NK-92 treated with Interleukin-12 subunit alpha and Interleukin-12 subunit beta, amount 100 ng/mL, for 24 hours (cell line): ENCODE measurements at places on chromosomes 1 and 21.

DNA sequence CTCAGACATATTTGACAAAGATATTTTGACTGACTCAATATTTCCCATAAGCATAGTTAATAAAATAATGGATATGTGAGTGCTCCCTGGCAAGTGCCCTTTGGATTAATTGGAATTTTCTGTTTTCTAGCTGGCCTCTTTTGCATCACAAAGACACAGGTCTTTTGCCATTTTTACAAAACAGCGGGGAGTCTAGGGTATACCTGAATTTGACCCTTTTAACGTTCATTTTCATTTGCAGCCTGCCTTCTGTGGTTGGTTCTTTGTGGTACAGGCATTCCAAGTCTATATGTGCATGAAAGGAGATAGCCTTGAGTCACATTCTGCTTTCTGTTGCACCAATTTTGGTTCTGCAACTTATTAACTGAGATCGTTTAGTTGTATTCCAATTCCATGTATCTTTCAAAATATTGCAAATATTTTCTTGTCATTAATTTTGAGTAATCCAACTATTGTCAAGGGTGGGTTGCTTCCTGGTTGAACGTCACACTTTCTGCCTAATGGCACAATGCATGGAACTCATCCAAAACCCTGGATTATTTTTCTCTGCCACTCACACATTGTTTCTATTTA lies 171.7 kb downstream of the CRB1 start:
- DNase-seq: no peak

DNA sequence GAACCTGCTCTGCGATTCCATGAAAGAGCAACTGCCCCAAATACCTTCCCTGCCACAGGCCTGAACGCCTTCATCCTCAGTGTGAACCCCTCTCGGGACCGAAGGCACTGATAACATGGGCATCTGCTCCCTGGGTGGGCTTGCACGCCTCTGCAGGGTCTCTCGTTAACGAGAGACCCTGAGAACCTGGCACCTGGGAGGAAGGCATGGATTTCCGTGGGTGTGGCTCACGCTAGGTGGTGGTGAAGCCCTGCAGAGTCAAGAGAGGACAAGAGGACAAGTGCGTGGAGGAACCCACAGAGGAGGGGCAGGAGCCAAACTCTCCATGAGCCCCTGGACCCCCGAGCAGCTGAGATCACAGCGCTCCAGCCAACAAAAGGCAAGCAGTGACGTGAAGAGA lies 26.8 kb upstream of the COL6A2 start:
- DNase-seq: no peak

GRCh38 chr1:4086085-4086850 lies 186.2 kb upstream of the C1orf174 start:
- no peak for DNase-seq

GRCh38 chr21:32132409-32132808 lies 146.4 kb downstream of the MIS18A start:
- DNase-seq: no peak

DNA sequence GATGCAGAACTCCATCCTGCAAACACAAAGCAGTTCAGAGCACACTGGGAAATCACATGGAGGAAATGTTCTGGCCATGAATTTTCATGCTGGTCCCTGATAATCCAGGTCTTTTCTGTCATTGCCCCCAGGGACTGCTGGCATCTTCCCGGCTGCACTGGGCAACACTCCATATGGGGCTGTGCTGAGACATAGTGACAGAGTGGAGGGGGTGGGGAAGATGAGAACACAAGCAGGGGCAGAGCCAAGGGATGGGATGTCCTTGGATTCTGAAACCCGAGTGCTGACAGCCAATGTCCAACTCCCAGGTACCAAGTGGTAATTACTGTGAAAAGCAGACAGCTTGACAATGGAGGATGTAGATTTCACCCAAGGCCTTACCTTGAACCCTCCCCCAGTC lies 185.7 kb downstream of the HIVEP3 start:
- DNase-seq: no peak

DNA sequence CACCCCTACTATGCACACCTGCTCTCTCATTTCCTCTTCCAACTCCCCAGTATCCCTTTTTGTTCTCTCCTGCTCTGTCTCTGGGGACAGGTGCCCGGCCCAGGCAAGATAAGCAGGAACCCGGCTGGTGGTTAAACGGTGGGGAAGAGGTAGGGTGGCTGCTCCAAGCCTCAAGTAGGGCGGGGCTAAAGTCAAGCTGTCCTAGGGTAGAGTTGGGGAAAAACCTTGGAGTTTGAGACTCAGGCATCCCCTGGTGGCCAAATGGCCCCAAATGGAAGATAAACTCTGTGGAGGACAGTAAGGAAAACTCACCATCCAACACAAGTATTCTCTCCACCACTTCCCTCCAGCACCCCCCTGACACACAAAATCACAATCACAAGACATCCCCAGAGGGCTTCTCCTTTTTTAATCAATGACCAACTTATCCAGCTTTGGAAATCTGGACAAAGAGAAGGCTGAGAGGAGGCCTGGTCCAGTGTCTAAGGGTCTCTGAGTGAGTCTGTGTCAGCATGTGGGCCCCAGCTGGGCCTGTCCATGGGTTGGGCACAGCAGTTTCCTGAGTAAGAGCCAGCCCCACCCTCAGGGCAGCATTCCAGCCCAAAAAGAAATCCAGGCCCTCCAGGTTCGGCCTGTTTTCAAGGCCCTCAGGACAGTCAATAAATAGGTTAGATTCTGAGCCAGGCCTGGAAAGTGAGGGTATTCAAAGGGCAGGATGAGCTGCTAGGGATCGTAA lies 9.8 kb downstream of the POMGNT1 start:
- no peak for DNase-seq

DNA sequence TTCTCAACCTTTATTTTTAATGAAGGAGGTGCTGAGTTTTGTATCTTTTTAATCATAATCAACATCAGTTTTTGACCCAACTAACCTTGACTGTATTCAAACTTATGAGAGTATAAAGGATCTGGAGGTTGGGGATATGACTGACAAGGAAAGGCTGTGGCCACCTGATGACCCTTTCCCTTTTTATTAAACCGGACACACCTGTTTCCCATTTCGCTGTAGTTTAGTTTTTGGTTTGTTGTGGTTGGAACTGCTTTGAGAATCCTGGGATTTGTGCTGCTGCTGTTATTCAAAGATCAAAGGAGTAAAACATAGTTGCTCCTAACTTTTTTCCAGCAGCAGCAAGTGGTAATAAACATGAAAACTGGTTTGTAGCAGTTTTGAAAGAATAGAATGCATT lies 12.4 kb downstream of the PRPF38A start:
- no peak for DNase-seq

DNA sequence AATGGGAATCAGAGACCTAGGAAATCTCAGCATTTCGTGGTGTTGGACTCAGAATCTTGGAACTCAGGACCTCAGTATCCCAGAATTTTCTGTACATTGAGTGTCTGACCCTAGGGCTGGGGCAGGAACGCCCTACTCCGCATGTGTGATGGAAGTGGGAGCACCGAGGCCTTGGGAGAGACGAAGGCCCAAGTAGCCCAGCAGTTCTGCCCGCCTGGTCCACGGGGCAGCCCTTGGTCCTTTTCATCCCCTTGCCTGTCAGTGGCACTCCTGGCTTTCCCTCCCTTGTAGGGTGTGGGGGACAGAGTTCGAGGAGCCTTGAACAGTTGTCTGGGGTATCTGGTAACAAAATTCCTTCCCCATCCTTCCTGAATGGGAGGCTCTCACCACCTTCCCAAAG lies 10.2 kb downstream of the A3GALT2 start:
- DNase-seq: no peak

DNA sequence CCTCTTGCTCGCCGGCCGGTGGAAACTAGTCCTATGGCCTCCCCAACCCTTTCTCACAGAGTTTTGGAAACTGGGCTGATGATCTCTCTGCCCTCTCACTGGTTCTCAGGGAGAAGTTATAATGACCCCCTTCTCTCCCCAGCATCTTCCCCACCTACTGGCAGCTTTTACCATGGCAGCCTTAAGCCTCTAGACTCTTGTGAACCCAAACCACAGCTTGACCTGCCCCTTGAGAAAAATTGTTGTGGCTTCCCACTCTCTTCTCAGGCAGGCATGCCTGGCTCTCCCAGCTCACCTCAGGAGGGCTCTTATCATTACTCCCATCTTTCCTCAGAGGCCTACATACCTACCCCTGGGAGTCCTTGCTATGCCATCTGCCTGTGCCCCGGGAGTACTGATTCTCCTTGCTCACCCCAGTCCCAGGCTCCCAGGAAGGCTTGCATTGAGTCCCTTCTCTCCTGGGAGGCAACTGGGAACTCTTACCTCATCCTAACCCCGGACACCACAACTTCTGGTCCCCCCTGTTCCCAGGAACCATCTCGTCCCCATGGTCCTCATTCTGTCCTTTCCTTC lies 1.6 kb downstream of the NSUN4 start:
- DNase-seq: no peak

GRCh38 chr1:51555866-51556619 lies 37.0 kb upstream of the EPS15 start:
- DNase-seq: no peak

- no peak for DNase-seq
Observed at GRCh38 chr21:34887725-34888568, 161.2 kb downstream of the RUNX1 start.

- no peak for DNase-seq
Observed at GRCh38 chr1:155195201-155196102, 12.2 kb downstream of the THBS3 start.

GRCh38 chr1:9466780-9467758 lies 72.2 kb upstream of the SLC25A33 start:
- no peak for DNase-seq

DNA sequence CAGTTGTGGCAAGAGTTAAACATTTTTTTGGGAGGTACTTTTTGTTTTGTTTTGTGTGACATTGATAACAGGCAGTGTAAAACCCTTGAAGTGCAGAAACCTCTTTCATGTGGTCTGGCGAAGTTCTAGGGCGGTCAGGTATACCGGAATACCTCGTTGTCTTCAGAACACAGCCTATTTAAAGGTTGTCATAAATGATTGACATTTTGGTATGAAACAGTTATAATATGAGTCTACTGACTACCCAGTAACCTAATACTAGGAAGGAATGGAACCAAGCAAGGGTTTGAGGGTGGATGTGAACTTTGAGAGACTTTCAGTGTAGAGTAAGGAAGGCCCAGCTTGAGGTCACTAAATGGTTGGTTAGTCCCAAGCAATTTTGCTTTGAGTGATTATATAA lies 40.5 kb downstream of the PATJ start:
- DNase-seq: no peak

GRCh38 chr1:224815647-224816046 lies 113.8 kb upstream of the DNAH14 start:
- DNase-seq: no peak

DNA sequence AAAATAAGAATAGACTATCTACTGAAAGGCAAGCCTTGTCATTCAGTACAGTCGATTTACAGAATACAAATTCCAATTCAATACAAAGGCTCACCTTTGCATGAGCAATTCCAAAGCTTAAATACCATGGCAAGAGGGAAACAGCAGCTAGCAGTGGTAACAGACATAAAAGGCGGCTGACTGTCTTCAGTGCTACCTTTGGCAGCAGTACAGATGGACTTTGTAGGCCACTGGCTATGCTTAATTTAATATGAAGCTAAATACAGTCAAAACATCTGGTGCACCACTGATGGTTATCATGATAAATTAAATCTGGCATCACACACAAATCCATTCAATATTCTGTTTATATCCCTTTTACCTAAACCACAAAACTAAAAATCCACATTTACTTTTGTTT lies 62.4 kb downstream of the RERE start:
- no peak for DNase-seq

DNA sequence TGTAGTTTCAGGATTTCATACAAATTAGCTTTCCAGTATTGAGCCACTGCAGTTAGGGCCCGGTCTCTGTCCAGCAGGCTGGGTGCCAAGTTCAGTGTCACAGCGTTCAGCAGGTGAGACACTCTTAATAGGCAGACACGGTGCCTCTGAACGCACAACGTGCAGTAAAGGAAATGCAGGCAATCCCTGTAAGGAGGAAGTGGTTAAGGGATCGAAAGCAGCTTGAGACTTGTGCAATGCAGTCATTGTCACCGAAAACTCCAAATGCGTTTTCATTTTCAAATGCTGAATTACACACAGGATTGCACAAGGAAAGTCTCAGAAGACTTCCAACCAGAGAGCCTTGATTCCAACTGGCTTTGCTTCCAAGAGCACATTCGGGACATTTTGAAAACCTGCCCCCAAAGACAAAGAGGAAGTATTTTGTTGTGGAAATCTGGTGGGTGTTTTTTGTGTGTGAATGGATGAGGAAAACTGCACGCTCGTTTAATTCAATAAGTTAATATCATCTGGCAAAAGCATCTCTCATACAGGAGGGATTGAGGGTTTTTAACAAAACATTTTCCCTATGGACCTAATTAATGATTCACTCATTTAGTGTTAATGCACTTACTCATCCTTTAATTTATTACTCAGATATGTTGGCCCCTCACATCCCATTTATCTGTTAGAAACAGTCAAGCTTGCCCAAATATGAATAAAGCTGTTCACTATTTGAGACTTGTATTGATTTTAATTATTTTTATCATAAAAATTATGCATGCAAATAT lies 61.6 kb downstream of the PTGS2 start:
- DNase-seq: peak; percentile 24

DNA sequence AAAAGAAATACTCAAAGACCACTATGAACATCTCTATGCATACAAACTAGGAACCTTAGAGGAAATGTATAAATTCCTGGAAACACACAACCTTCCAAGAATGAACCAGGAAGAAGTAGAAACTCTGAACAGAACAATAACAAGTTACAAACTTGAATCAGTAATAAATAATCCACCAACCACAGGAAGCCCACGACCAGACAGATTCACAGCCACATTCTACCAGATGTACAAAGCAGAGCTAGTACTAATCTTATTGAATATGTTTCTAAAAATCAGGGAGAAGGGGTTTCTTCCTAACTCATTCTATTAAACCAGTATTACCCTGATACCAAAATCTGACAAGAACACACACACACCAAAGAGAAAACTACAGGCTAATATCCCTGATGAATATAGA lies 263.8 kb downstream of the NCAM2 start:
- DNase-seq: no peak

DNA sequence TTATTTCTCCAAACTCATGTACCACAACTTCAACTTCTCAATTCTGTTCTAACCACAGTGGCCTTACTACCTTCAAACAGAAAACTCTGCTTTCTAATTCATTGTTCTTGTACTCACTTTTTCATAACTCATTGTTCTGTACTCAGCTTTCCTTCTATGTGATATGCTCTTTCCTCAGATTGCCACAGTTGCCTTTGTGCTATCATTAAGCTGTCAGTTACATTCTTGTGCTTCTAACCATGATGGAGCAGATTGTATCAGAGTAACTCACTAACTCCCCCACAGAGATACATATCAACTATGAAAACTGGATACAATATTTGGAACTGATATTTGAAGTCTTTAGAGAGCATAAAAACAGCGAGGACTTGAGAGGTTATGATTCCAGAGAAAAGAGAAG lies 1213.7 kb downstream of the KCNT2 start:
- no peak for DNase-seq

GRCh38 chr1:83017276-83017675 lies 981.7 kb downstream of the TTLL7 start:
- DNase-seq: no peak

DNA sequence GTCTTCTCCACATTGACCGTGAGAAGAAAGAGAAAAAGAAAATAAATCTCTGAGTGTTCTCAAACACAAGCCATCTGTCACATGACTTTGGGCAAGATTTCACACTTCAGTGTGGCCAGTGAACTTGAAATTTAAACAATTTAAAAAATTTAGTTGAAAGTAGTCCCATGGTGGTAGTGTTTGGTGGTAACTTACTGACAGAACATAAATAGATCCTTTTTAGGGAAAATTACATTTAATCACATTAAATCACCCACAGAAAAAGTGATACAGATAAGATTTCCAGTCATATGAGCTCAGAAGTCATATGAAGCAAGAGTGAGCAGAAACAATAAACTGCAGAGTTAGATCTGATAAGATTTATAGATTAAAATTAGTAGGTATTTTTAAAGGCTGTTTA lies 31.9 kb upstream of the SGIP1 start:
- no peak for DNase-seq
